ENCODE measurements at places on chromosomes 3 and 15. TPM values are rescaled to one million over a fixed set of nuclear protein-coding genes. Genes with fewer than 3 reads are reported as not detected.

- DNase-seq: no peak
Measured at GRCh38 chr15:45780352-45780751, 145.5 kb downstream of the SQOR start.

DNA sequence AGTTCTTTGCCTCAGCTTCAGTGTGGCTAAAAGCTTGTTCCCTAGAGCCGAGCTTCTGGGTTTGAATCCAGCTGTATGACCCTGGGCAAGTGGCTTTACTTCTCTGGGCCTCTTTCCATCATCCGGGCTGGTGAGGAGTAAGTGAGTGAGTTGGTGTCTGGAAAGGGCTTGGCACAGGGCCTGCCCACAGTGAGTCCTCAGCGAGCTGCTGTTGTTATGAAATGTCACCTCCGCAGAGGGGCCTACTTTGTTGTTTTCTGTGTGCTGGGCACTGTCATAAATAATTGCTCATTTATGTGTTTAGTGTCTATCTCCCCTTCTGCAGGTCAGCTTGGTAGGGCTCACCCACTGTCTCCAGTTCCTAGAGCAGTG, 31.7 kb downstream of the SLC6A6 start:
- DNase-seq: no peak

DNA sequence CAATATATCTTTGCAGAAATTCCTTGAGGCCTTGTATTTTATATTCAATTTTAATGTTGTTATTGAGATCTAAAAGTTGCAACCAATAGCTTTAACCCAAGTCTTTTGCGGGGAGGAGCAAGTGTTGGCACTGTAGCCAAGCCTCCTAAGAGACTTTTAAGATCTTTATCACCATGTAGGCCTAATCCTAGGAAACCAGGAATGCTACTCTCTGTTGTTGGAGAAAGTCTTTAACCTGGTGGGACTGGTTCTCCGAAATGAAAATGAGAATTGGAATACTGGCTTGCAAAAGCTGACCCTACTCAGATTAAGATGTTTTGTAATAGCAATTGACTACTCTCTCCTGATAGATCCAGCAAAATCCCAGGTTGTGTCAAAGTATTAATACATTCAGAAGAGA, 25.8 kb downstream of the SHC4 start:
- DNase-seq: no peak

DNA sequence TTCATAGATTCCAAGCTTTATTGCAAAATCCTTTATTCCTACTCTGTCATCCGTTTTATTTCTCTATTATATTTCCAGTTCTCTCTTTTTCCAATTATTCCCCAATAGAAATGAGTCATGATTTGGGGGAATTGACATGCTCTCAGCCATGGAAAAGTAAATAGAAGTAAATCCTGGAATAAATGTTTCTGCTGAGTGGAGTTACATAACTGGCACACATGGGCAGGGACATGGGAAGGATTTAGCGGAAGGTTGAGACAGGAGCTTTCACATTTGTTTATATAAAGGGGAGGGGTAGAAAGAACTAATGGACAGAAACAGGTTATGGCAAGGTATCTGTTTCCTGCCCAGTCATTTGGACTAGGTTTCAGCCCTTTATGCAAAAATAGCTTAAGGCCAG, 221.6 kb downstream of the PLOD2 start:
- DNase-seq: no peak

GRCh38 chr3:107654218-107654617, 131.5 kb downstream of the BBX start:
- DNase-seq: no peak

DNA sequence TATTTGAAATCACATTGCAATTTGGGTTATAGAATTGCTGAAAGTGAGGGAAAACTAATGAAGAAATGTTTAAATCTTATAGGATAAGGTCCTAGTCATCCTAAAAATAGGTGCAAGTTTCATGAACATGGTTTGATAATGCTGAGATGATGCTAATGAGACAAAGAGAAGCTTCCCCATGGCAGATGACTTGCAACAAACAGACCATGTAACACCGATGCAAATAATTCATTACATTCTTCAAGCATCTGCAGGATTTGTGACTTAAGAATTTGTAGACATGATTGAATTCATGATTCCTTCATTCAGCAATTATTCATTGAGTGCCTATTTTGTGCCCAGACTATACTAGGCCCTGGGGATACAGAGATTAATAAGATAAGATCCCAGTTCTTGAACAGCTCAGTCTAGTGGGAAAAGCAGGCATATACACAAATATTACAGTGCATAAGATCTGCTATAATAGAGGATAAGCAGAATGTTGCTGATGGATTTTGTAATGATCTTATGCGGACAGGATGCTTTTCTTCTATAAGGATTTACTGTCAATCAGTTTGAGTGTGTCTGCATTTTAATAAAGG, 367.9 kb upstream of the GBE1 start:
- no peak for DNase-seq

- DNase-seq: no peak
Measured at GRCh38 chr3:192307631-192308030, 419.7 kb downstream of the FGF12 start.

- peak; percentile 84 for DNase-seq
Measured at GRCh38 chr15:42608110-42608531, 32.7 kb downstream of the STARD9 start.

DNA sequence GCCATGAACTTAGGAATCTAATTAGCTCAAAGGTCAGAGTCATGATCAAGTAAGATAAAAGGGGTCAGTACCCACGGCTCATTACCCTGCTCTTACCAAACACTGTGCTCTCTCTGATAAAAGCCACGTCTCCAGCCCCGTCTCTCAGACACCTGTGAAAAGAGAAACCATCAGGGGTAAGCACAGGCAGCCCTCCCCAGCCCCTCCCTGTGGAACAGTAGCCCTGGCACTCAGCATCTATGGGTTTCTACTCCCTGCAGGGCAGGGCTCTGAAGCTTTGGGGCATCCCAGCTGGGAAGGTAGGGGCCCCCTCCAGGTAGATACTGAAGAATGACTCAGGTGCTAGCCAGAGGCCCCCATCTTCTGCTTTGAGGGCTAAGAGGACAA, 10.5 kb downstream of the LTF start:
- DNase-seq: no peak

GRCh38 chr15:99438691-99439523, 126.9 kb upstream of the MEF2A start:
- DNase-seq: no peak

TMEM212 gene
- not detected for polyA plus RNA-seq

ABHD5 gene
- 5.5 TPM for polyA plus RNA-seq

C3orf49 gene
- polyA plus RNA-seq: not detected

RLBP1 gene
- polyA plus RNA-seq: not detected

AADACL2 gene
- not detected for polyA plus RNA-seq

TNNC1 gene
- not detected for polyA plus RNA-seq

CASR gene
- polyA plus RNA-seq: not detected

Measured in immature natural killer cell (primary cell).